ENCODE measurements at places on chromosomes 11 and 22.

- no peak for DNase-seq
Observed at GRCh38 chr11:111124724-111125123, 120.8 kb upstream of the POU2AF2 start.

- no peak for DNase-seq
Observed at GRCh38 chr11:76649011-76649410, 21.5 kb downstream of the LRRC32 start.

- DNase-seq: no peak
Observed at GRCh38 chr22:49462795-49463194, 364.9 kb downstream of the BRD1 start.

DNA sequence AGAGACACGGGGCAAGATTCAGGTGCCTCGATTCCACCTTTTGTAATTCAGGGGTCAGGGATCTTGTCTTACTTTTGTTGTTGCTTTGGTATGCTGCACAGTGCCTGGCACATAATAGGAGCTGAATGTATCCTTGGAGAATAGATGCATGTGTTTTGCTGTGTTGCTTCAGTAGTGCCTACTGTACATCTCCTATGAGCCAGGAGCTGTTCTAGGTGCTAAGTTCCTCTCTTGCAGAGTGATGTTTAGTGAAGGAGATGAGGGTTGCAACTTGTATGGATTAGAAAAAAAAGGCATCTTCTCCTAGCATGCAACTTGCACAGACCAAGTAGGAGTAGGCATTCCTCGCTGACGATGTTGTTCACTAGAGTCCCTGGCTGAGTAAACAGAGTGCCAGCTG, 555.4 kb downstream of the NTM start:
- DNase-seq: no peak

GRCh38 chr22:30892286-30892685, 76.3 kb downstream of the MORC2 start:
- DNase-seq: no peak

DNA sequence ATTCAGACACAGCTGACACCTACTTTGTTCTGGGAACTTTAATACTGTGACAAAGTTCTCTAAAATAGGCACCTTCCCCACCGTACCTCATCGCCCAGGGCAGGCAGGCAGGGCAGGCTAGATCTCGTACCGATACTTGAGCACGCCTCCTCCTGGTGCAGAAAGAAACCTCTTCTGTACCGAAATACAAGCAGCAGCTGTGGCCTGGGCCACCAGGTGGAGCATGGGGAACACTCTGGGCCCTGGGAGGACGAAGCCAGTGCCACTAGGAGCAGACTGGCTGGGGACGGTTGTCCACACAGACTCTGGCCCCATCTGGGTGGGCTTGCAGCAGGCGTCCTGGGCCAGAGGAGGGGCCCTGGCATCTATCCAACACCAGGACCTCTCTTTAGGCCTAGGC, 12.8 kb downstream of the PMM1 start:
- DNase-seq: peak; percentile 80

DNA sequence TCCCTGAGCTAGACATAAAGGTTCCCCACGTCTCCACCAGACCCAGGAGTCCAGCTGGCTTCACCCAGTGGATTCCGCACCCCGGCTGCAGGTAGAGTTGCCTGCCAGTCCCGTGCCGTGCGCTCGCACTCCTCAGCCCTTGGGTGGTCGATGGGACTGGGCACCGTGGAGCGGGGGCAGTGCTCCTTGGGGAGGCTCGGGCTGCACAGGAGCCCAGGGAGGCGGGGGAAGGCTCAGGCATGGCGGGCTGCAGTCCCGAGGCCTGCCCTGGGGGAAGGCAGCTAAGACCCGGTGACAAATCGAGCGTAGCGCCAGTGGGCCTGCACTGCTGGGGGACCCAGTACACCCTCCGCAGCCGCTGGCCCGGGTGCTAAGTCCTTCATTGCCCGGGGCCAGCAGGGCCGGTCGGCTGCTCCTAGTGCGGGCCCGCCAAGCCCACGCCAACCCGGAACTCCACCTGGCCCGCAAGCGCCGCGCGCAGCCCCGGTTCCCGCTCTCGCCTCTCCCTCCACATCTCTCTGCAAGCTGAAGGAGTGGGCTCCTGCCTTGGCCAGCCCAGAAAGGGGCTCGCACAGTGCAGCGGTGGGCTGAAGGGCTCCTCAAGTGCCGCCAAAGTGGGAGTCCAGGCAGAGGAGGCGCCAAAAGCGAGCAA, 9.5 kb upstream of the TREH start:
- DNase-seq: no peak

GRCh38 chr11:13921545-13921944, 41.0 kb upstream of the SPON1 start:
- no peak for DNase-seq

GRCh38 chr11:120352405-120352804, 16.2 kb downstream of the ARHGEF12 start:
- no peak for DNase-seq

- DNase-seq: no peak
Observed at GRCh38 chr11:12413141-12414052, 36.0 kb downstream of the PARVA start.

DNA sequence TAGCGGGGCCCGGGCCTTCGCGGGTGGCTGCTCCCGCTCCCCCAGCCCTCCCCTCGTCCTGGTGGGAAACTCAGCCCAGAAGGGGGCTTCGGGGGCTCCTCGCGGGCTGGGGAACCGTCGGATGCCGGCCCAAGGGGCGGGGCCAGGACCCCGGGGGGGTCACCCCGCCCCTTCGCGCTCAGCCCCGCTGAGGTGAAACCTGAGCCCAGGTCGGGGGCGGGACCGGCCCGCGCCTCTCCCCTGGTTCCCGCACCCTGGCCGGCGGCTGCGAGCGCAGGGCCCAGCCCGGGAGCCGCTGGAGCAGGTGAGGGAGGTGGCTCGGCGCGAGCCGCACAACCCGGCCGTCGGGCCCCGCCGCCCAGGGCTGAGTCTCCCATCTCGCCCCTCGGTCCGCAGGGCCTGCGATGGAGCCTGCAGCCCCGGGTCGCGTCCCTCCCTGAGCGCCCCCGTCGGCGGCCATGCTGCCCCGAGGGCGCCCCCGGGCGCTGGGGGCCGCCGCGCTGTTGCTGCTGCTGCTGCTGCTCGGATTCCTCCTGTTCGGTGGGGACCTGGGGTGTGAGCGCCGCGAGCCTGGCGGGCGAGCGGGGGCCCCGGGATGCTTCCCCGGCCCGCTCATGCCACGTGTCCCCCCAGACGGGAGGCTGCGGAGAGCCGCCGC, at the start of gene LARGE2:
TSS of gene LARGE2 (plus strand) at position 232 of the 658 bp plus-strand sequence. CDS start at position 459, 227 bp downstream.
- DNase-seq: no peak

- DNase-seq: no peak
Observed at GRCh38 chr22:50056214-50056972, 1.7 kb downstream of the TTLL8 start.

GRCh38 chr11:12581923-12582322, 92.3 kb upstream of the TEAD1 start:
- peak; percentile 25 for DNase-seq

- no peak for DNase-seq
Observed at GRCh38 chr11:17646451-17647145, 72.8 kb upstream of the MYOD1 start.

- no peak for DNase-seq
Observed at GRCh38 chr22:28246397-28246796, 327.3 kb upstream of the PITPNB start.

DNA sequence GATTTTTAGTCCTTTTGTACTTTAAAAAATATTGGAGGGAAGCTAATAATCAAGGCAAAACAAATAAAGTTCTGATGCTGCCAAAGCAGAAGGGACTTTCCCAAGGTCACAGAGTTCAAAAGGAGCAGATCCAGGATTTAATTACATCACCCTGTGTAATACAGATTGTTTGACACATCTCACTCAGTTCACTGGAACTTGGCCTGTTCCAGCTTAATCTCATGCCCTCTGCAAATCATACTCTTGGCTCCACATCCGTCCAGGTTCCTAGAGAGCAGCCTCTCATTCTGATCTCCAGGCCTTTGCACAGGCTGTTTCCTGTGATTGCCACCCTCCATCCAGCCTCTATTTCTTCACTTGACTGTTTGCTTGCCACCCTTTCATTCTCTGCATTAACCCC, 151.7 kb downstream of the SPON1 start:
- DNase-seq: no peak

DNA sequence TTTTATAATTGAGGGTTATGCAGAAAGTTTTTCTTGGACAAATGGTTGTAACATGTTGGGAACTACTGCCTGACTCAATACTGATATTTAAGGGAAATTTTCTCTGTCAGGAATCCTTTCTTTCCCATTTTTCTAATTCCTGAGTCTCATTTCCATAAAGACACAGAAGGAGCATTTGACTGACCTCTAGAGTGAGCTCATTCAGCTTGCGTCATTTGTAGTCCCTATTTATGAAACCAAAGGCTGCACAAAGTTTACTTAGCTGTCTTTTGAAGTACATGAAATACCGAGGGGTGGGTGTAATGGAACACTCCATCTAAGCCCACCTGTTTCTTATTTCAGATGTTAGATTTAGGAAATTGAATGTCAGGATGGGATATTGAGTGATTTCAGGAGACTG, 359.5 kb upstream of the C11orf87 start:
- no peak for DNase-seq

- DNase-seq: no peak
Observed at GRCh38 chr11:61004180-61004611, 32.7 kb downstream of the CD6 start.

DNA sequence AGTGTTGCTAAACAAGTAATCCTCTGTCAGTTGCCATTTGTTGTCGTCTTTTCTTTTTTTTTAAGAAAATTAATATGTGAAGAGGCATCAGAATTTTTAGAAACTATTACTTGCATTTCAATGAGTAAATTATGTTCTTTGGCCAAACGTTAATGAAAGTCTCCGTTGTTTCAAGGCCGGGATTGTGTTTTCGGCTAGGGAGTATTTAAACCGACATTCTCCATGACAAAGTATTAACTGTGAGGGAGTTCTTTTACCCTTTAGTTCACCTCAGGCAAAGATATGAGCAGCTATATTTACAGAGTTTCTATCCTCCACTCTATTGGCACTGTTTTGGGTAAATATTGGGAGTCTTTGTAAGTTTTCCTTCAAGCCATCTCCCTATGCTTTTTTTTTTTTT, 668.9 kb downstream of the METTL15 start:
- DNase-seq: no peak

DNA sequence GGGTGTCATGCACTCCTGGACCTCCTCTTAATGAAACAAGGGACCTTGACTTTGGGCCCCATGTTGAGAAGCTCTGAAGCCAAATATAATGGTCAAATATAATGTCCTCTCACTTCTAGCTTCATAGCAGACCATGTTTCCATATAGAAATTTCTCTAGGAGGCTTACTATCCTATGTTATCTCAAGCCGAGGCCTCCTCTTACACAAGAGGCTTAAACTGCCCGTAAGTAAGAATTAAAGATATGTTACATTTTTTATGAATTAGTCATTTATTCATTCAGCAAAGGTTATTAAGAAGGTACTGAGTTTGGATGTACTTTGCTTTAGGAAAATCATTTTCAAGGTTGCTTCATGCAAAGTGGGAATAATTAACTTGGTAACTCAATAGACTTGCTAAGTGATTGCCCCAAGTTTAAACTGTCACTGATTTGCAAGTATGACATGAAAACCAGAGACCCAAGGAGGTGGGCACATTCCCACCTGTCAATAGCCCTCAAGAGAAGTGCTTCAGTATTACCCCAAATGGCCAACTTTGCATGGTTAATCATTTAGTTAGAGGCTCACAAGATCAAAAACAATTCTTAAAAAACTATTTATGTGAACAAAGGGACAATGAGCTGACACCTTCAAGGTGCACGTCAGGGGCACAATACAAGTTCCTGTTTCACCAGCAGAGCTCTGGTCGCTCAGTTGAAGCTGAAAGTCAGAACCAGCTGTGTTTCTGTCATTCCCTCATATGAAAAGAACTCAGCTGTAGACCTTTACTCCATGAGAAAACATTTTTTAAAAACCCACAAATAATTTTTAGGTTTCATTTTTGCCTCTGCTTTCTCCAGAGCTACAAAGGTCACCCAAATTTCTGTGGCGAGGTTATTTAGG, 20.9 kb downstream of the BDNF start:
- no peak for DNase-seq

Measured in SK-N-DZ (cell line).